Stimulated activated CD4-positive, alpha-beta T cell treated with anti-CD3 and anti-CD28 coated beads, Interleukin-2, amount 100 ng/mL, for 24 hours (primary cell): ENCODE measurements at places on chromosomes 13 and 19.

GRCh38 chr13:27595055-27595811 is 25.1 kb downstream of the LNX2 start:
- no peak for DNase-seq

GRCh38 chr13:102707467-102707866 is 12.6 kb upstream of the METTL21C start:
- no peak for DNase-seq

DNA sequence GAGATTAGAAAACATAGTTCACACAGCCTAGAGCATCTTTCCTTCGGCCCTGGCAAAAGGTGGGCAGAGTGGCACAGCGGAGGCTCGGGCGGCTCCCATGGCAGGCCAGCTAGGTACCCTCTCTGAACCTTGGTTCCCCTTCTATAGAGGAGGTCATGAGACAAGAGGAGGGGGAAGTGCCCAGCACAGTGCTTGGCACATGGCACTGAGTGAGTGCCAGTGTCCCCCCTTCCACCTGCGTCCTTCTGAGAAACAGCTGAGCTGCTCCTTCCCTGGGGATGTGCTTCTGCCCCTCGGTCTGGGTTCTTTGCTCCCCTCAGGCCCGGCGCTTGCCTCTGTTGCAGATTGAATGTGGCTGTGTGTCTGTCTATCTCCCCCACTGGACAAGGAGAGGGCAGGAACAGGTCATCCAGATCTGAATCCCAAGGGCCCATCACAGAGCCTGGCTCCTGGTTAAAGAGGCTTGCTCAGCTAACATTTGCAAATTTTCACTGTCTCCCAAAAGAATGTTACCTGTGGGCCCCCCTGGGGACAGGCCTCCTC is 165.6 kb downstream of the USP12 start:
- DNase-seq = no peak

DNA sequence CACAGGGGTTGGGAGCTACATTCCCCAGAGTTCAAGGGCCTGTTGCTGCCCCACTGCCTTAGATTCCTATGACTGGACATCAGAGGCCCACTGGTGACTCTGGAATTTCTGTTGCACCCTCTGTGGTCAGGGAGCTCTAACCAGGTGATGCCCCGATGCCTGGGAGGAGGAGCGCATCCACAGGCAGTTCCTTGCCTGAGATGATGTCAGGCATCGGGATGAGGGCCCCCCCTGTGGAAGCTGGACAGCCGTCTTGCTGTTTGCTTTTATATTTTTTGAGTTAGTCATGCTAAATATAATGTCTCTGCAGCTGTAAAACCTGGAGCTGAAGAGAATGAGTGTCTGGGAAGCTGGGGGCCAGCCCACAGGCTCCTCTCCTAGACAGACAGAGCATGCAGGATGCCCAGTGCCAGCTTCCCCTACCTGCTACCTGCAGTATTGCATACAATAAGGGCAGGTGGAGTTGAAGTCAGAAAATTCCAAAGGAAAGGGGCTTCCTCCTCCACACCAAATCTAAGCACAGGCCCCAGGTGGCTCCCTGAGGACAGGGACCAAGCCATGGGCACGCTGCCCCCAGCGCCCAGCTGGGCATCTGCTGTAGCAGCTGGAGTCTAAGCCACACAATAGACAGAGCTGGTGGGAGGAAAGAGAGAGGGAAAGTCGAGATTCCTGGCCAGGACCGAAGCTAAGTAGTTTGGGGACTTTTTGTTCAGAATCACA is 16.2 kb downstream of the COL4A2 start:
- no peak for DNase-seq

- no peak for DNase-seq
Observed at GRCh38 chr19:33410915-33411401, 37.4 kb downstream of the CEBPG start.

DNA sequence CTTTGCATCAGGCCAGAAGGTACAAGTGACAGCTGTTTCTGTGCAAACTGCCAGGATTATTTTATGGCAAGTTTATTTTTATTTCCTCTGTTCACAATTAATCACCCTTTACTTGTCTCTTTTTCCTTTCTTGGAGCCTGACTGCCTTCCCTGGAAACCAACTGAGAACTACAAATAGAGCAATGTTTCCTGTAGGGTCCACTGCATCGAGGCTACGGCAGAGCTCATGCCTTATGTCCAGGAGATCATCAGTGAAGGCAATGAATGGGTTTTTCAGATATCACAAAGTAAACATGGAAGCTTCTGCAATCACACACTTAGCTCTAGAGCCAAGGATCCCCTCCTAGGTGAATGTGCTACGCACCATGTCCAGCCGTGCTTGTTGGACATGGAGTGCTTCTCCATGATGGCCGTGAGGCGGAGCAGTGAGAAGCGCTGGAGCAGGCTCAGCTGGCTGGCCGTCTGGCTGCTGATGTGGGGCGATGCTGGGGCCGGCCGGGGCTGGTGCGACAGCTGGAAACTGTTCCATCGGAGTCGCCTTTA is 110.9 kb downstream of the KL start:
- no peak for DNase-seq

GRCh38 chr13:95530178-95530577 is 22.3 kb upstream of the CLDN10 start:
- no peak for DNase-seq

DNA sequence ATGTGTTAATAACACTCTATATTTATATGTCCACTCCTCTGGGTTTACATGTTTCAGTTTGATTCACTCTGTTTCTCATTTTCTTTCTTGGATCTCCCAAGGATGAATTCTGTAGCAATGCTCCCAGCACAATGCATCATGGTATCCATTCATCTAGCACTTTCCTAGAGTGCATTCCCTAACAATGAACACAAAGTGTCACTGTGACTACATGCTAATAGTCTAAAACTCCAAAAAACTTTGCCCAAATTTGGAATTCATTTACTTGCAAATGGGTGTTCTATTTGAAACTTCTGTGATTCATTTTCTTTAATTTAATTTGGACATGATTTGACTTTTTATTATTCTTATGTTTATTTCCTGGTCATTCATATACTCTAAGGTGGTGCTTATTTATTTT is 286.3 kb downstream of the POU4F1 start:
- DNase-seq = no peak

- DNase-seq = no peak
Observed at GRCh38 chr19:55600662-55601028, 557 bp downstream of the ZNF524 start.

- DNase-seq = peak; percentile 79
Observed at GRCh38 chr13:43878892-43879754, at the start of gene CCDC122. TSS of gene CCDC122 (minus strand) at chr13:43879740. CDS start at chr13:43869376, 10,364 bp downstream.

DNA sequence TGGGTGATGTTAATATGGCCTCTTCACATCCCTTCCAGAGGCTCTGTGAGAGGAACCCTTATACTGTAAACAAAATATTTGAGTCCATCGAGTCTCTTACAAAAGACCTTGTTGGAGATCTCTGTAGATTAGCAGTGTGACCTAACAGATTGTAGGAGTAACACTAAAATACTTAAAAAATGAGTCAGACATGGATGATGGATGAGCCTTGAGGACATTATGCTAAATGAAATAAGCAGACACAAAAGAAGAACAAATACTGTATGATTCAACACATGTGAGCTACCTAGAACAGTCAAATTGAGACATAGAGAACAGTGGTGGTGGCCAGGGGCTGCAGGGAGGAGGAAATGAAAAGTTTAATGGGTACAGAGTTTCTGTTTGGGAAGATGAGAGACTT is 152.2 kb upstream of the UBL3 start:
- no peak for DNase-seq

DNA sequence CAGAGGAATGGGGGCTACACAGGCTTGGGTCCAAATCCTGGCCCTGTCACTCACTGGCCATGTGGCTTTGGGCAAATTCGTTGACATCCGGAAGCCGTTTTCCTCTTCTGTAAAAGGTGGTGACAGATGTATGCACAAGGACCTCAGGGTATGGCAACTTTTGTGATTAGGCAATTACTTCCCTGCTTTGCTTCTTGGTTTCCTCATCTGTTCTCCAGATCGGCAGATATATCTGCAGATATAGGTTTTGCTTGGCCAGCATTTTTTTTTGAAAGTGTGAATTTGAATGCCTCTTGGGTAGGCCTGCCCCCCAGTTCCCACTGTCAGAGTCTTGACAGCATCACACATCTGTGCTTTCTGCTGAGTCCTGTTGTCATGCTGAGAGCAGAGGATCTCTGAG is 17.7 kb downstream of the TMEM272 start:
- no peak for DNase-seq

DNA sequence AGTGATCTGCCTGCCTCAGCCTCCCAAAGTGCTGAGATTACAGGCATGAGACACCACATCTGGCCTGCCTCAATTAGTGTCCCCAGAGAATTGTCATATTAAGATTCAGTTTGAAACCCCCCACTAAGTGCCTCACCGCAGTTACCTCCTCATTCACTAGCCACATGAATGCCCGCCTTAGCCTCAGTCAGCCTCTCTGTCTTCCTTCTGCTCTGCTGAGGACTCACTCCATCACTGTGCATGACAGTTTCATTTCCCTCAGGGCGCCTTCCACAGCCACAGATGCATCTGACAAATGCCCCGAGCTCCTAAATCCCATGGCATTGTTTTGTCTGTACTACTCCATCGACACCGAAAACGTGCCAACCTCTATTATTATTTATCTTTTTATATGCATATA is 23.3 kb downstream of the MIPEP start:
- no peak for DNase-seq

DNA sequence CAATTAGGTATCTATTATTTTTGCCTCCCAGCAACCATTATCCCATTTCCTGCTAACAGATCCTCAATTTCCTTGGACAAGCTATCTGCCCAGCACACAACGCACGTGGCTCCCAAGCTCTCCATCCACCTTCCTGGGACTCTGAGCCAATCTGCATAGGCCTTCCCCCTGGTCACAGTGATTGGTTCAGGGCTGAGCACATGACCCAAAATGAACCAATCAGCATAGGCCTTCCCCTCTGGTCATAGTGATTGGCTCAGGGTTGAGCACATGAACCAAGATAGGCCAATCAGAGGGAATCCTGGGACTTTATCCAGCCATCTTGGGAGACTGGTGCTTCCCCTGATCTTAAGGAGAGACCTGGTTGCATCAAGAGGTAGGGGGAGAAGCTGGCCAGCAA is 5.8 kb downstream of the CPAMD8 start:
- no peak for DNase-seq

DNA sequence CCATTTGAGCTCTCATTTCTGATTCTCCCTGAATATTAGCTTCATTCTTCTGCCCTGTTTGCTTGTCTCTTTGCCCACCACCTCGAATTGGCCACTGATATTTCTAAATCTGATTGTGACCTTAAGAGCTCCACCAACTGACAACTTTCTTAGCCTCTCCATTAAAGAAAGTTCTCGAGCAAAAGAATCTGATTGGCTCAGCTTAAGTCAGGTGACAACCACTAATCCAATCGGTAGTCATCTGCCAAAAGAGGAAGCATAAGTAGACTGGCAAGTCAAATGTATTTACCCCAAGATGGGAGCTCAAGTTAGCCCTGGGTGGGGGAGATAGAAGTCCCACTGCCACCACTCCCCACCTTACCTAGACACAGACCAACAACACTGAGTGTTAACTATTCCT is 41.5 kb downstream of the NOTCH3 start:
- no peak for DNase-seq

GRCh38 chr13:23730251-23730650 is 158.9 kb downstream of the MIPEP start:
- no peak for DNase-seq

DNA sequence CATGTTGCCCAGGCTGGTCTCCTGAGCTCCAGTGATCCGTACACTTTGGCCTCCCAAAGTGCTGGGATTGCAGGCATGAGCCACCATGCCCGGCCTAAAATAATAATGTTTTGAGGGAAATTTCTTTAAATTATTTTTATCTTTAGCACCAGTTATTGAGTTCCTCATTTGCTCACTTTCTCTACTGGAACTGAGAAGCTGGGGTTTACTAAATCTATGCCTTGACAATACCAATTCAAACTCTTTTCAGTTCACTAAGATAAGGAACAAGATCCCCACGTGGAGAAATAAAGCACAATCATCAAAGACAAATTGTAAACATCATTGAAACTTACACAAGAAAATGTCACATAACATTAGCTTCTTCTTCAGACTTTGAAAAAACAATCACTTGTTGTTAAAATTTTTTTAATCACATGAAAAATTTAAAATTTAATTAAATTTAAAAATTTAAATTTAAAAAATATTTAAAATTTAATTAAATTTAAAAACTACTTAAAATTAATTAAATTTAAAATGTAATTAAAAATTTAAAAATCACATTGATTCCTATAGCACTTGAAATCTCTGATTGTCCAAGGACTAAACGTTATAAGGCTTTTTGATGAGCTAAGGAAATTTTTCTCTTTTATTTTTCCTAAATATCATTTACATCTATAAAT is 25.2 kb upstream of the XPO4 start:
- no peak for DNase-seq
